ENCODE measurements at places on chromosomes 11 and 22.

GRCh38 chr22:42742940-42743339 lies 22.3 kb upstream of the A4GALT start:
- no peak for DNase-seq

GRCh38 chr22:43944670-43945430 lies 10.4 kb upstream of the SAMM50 start:
- no peak for DNase-seq

GRCh38 chr22:37427135-37427710 lies at the start of gene ELFN2:
TSS of gene ELFN2 (minus strand) at chr22:37427479. CDS start at chr22:37375534, 51,945 bp downstream.
- peak; percentile 17 for DNase-seq

DNA sequence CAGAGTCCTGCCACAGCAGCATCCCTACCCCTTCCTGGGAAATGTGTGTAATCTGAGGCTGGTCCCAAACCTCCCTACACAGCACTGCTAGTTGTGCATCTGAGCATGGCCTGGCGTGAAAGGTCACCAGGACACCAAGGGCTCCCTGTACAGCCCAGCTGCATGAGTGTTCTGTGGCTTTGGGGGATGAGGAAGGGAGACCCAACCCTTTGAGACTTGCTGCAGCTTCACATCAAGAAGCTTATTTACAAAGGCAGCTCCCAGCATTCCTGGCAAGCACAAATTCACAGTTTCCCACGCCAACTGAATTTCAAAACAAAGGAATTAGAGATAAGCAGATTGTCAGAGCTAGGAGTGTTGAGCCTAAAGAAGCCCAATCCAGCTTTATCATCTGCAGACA lies 32.2 kb downstream of the CSNK2A3 start:
- no peak for DNase-seq

GRCh38 chr11:64290352-64291261 lies 495 bp upstream of the KCNK4 start:
- DNase-seq: no peak

GRCh38 chr22:48570912-48571311 lies 1256.8 kb downstream of the BRD1 start:
- DNase-seq: no peak

GRCh38 chr11:93939084-93939760 lies 81.9 kb upstream of the HEPHL1 start:
- peak; percentile 37 for DNase-seq

DNA sequence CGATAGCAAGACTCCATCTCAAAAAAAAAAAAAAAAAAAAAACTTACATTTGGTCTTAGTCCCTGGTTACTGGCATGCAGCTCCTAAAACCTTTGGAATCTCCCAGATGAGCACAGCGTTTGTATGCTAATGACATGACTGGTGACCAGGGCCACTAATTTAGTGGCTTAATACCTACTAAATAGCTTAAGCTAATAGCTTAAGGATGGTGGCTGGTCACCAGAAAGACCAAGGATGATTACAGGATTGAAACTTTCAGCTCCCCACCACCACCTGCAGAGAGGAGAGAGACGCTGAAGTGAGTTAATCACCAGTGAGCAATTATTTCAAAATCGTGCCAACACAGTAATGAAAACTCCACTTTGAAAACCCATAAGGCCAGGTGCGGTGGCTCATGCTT lies 37.1 kb downstream of the DENND5A start:
- DNase-seq: no peak

GRCh38 chr11:1059759-1060158 lies 14.9 kb upstream of the MUC2 start:
- no peak for DNase-seq

GRCh38 chr11:6027501-6027900 lies 3.1 kb downstream of the OR56A1 start:
- no peak for DNase-seq

Measured in T1000 (cell line).